AG20443 (cell line): ENCODE measurements at places on chromosomes 3 and 15.

DNA sequence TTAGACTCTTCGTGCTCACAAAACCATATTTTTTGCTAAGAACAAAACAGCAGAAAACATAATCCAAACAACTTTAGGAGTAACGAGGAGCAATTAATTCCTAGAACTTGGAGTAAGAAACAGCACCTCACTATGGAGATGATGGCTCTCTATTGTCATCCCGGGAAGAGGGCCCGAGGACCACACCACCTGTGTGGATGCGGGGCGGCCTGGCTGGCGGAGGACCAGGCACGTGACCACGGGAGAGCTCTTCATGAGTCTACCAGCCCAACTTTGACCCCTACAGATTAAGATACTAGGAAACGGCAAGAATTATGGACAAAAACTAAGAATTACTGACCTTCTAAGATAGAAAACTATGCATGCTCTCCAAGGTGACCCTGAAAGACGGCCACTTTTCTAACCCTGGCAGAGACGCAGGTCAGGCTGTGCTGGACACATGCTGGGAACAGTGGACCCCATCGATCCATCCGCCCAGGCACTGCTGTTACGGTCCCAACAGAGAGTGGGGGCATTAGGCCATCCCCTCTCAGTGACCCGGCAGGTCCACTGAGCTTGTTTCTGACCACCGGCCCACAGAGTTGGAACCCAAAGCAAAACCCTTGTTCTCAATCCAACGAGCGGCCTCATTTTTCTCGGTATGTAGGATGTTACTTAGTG is 13.1 kb upstream of the OCA2 start:
- DNase-seq: no peak

DNA sequence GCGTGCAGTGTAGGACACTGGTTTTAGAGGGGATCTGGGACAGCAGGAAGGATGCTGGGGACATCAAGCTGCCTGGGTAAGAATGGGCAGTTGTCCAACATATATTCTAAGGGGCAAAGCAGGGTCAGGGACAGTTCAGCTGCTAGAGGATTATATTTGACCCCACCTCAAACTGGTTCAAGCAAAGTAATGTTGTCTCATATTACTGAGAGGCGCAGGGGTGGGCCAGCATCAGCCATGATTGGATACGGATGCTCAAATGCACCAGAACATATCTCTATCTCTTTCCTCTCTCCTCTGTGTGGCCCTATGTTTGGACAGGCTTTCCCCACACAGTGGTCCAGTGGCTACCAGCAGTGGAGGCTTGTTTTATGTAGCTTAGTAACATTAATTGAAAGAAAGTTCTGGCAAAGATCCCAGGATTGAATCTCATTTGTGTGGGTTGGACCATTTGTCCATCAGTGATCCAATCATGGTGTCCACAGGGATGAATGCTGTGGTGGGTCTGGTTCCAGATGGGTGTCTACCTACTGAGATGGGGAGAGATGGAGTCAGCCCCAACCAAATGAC is 49.8 kb upstream of the RGMA start:
- DNase-seq: no peak

DNA sequence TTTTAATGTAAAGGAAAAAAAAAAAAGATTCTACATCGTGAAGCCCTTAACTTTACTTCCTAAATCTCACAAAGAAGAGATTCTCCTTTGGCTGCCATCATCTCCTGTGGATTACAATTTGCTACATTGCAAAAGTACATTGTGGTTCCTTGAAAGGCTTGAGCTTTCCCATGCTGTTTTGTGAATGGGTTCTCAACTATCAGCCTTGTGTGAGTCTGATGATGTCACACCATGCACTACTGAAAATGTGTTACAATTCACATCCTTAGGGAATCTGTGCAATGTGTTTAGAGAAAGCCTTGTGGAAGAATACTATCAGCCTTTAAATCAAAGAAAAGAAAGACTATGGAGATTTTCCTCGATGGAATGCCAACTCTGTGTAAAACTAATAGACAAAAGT is 510.0 kb upstream of the ALCAM start:
- DNase-seq: no peak

- DNase-seq: no peak
Measured at GRCh38 chr3:162555761-162556160, 1059.2 kb downstream of the OTOL1 start.

DNA sequence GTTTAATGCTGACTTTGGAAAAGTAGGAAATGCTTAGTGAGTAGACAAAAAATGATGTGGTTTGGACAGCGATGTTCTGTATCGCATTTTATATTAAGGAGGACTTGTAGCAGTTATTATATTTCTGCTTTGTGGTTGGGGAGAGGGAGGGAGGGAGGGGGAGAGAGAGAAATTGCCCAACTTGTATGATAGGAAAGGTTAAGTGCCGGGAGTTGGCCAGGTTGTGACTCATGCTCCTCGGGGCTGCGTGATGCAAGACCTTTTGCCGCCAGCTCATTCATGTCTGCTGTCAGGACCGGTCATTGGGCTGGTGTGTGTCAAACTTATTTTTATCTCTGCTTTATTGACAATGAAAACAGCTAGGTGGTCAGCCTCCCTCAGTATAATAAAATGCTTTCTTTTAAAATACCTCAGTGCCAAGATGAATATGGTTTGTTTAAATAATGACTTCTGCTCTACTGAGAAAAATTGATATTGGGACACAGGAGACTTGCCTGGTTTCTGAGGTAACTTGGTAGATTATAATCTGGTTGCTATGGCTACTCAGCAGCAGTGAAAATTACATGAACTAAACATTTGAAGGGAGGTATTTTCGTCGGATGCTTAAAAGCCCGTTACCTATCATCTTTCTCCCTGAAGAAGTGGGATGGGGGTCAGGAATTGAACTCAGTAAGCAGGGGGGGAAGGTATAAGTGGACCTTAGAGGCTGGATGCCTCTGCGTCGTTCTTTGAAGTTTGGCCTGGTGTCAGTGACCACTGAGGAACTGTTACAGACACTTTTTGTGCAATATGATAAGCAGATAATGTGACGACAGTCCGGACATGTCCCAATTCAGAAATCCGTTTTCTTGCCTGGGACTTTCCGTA is 90.7 kb downstream of the FNDC3B start:
- DNase-seq: peak; percentile 93

DNA sequence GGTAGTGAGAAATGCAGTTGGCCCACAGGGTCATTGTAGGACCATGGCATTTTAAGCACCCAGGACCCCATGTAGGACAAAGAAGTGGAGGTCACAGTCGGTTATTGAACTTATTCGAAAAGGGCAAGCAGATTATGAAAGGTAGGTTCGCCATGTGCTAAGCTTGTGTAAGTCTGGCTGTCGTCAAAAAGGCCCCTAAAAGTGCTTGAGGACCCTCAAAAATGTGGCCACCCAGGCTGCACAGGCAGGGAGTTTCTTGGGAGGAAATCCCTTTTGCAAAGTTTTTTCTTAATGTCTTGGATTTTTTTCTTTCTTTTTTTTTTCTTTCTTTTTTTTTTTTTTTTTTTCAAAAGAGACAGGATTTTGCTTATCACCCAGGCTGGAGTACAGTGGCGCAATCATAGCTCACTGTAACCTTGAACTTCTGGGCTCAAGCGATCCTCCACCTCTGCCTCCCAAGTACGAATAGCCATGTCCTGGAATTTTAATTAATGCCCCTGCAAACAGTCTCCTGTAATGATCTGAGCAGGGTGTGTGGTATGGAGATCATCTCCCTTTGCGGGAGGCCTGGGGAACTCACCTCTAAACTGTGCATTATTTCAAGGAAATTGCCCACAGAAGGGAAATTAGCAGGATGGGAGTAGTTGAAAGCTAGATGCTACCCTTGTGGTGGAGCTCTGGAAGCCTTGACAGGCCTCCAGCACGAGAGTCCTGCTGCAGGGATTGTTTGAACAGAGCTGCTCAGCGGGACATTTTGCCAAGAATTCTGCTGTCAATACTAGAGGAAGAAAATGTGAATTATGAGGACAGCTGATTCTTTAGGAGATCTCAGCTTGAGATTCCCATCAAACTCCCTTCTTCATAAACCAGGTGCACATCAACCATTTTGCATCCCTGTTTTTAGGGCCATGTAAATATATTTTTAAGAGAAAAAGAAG is 28.4 kb downstream of the THSD4 start:
- DNase-seq: no peak

- peak; percentile 91 for DNase-seq
Measured at GRCh38 chr15:74653426-74654102, 37.9 kb downstream of the CLK3 start.

DNA sequence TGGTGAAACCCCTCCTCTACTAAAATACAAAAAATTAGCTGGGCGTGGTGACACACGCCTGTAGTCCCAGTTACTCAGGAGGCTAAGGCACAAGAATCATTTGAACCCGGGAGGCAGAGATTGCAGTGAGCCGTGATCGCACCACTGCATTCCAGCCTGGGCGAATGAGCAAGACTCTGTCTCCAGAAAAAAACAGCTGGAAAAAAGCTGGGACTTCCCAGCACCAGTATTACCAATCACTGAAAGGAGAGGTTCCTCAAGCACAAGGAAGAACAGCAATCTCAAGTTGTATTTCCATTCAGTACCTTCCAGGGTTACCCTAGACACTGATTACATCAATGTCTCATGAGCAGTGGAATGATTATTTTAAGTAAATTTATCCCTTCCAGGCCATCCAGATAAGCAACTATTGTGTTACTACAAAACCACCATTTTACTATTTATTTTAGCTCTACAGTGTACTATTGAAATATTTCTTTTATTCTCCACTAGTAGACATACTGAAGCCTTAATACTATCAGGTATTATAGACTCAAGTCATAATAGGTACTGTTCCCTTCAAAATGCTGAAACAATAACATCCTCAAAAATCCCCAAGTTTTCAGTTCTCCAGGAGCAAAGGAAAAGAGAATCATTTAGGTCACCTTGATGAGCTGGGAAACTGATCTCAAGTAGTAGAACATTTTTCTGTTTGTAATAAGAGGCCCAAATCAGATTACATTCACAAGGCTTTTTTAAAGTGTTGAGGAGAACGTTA is 54.8 kb upstream of the VGLL4 start:
- no peak for DNase-seq

- DNase-seq: peak; percentile 62
Measured at GRCh38 chr3:129783470-129783869, 110.0 kb downstream of the TMCC1 start.

GRCh38 chr3:119815716-119816115 is 33.8 kb downstream of the NR1I2 start:
- no peak for DNase-seq

GRCh38 chr3:150451329-150452048 is 43.4 kb downstream of the TSC22D2 start:
- DNase-seq: no peak

GRCh38 chr3:13767896-13768295 is 112.0 kb downstream of the WNT7A start:
- no peak for DNase-seq

GRCh38 chr3:127406309-127407025 is 118.6 kb upstream of the PRR20G start:
- DNase-seq: no peak

DNA sequence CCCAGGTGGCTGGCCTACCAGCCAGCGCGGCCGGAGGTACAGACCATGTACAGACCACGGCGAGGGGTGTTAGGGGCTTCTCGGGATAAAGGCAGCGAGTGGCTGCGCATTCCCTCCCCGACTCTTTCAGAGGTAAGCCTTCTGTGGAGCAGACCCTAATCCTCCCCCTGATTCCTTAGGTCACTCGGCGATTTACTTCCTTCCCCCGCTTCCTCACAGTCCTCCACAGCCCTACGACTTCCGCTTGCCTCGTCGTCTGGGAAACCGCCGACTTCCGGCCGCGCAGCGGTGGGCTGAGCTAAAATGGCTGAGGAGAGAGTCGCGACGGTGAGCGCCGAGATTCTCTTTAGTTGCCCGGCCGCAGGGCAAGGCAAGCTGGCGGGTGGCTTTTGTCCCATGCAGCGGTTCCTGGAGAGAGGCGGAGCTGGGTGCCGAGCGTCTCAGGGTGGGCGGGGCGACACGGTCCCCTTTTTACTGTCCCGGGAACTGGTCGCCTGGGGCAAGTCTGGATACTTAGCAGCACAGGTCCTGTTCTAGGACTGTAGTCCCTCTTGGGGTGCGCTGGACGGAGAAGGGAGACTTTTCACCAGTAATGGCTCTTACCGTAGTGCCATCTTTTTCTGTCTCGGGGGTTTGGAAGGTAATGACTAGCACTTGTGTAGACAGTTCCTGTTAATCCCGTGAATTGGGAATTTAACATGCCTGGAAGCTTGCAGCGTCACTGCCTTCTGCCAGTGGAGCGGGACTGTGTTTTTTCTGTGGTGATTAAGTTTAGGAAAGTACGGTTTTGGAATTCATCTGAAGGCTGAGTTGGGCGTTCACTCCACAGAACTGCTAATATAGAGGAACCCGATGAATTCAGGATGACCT is at the start of the genes BBS4 and HIGD2B:
Gene BBS4 (plus strand): TSS at position 283 of the 870 bp plus-strand sequence. CDS start 21 bp downstream, at position 304.
Gene HIGD2B (minus strand): TSS at position 258 of the 870 bp plus-strand sequence. CDS start 9,808 bp downstream, outside the sequence.
- DNase-seq: peak; percentile 92

DNA sequence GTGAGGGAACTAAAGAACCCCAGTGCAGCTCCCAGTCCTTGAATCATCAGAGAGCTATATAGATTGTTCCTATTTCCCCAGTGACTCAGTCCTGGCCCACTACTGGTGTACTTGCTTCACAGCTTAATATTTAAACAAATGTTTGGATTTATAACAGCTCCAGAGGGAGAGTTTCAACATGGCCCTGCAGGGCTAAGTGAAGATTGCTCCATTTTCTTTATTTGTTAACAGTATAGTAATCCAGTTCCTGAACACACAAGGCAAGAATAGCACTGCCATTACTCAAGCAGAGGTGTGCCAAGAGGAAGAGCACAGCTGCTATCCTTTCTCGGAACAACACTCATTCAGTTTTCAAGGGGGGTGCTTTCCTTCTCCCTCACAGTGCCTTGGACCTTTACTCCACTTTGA is 6.5 kb downstream of the SQOR start:
- peak; percentile 66 for DNase-seq

- no peak for DNase-seq
Measured at GRCh38 chr3:186509423-186509822, 34.8 kb downstream of the CRYGS start.

- DNase-seq: no peak
Measured at GRCh38 chr3:154250291-154250690, 74.0 kb downstream of the DHX36 start.

DNA sequence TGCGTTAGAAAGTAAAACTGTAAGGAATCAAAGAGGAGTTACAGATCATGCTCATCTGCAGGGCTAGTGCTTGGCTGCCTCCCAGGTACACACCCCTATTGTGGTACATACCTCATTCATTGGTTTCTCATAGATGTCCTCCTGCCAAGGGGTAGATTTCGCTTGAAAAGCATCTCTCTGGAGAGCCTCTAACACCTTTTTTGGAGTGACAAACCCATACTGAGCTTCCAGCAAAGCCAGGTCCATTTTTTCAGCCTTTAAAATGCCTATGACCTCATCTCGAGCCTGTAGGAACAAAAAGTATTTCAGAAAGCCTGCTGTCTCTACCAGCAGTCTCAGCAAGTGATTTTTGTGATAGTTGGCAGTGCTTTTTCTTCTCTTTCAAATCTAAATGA is 112.1 kb downstream of the CMSS1 start:
- DNase-seq: peak; percentile 69

- DNase-seq: no peak
Measured at GRCh38 chr15:28049581-28049980, 49.5 kb downstream of the OCA2 start.

DNA sequence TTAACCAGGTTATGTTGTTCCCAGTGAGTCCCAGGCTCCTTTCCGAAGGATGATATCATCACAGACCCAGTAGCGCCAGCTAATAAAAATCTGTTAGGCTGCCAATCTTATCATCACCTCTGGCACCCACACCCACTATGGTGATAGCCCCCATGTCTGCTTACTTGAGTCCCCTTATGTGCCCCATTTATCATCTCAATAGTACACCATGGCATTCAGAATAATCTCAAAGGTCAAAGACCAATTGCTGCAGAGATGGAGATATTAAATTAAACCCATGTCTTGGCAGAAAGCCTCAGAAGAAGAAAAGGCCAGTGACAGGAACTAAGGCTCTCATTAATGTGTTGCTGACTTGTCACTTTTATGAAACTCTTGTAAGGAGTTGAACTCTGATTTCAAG is 32.8 kb downstream of the CPNE4 start:
- no peak for DNase-seq

- DNase-seq: no peak
Measured at GRCh38 chr3:17360991-17361390, 381.4 kb downstream of the TBC1D5 start.
